Myocyte (in vitro differentiated cells): ENCODE measurements at places on chromosomes 6 and 20. TPM values are rescaled to one million over a fixed set of nuclear protein-coding genes. Genes with fewer than 3 reads are reported as not detected.

IMPG1 gene
- total RNA-seq, result not detected in 2 replicates

OXT gene
- total RNA-seq, result not detected in 2 replicates

C6orf15 gene
- total RNA-seq, result 1.2 and 2.4 TPM in 2 replicates

STX11 gene
- total RNA-seq, result 0.57 and 1.9 TPM in 2 replicates

SLC17A9 gene
- 0.16 TPM in 1 of 2 replicates, not detected in the other for total RNA-seq

GNRH2 gene
- not detected in 2 replicates for total RNA-seq

SEL1L2 gene
- not detected in 2 replicates for total RNA-seq

BCAS1 gene
- total RNA-seq, result 5.0 and 6.3 TPM in 2 replicates

PPP1R3G gene
- total RNA-seq, result 0.31 and 1.0 TPM in 2 replicates

LY6G6C gene
- total RNA-seq, result not detected in 2 replicates

UBD gene
- total RNA-seq, result not detected in 2 replicates
